Activated T-cell treated with anti-CD3 and anti-CD28 coated beads, Interleukin-2, amount 50 U/mL, for 72 hours (primary cell): ENCODE measurements at places on chromosomes 12 and 14. TPM values are rescaled to one million over a fixed set of nuclear protein-coding genes. Genes with fewer than 3 reads are reported as not detected.

- DNase-seq, result no peak
Observed at GRCh38 chr12:105401198-105401597, 70.7 kb downstream of the C12orf75 start.

PMEL gene
- total RNA-seq, result 1.00 TPM

- no peak for DNase-seq
Observed at GRCh38 chr14:72736308-72736707, 157.6 kb downstream of the DPF3 start.

- DNase-seq, result no peak
Observed at GRCh38 chr12:116639765-116640164, 80.6 kb downstream of the MAP1LC3B2 start.

- no peak for DNase-seq
Observed at GRCh38 chr12:124736115-124737039, 127.3 kb downstream of the SCARB1 start.
